Kidney (tissue), 22 donors: ENCODE measurements at places on chromosomes 1 and 21.
A peak's percentile ranks its signal among the peaks of the same experiment; 100 is the strongest.

- peak overlapping the region; percentile 98 for H3K27ac ChIP-seq
- no peaks in the 10 kb centered on the region for H3K36me3 ChIP-seq
- H3K4me1 ChIP-seq: peaks cover 4% of the 10 kb centered on the region
- peak; percentile 95 for DNase-seq
These were observed 636 bp upstream of the CAMK2N1 start for GRCh38 chr1:20486457-20487235.

DNA sequence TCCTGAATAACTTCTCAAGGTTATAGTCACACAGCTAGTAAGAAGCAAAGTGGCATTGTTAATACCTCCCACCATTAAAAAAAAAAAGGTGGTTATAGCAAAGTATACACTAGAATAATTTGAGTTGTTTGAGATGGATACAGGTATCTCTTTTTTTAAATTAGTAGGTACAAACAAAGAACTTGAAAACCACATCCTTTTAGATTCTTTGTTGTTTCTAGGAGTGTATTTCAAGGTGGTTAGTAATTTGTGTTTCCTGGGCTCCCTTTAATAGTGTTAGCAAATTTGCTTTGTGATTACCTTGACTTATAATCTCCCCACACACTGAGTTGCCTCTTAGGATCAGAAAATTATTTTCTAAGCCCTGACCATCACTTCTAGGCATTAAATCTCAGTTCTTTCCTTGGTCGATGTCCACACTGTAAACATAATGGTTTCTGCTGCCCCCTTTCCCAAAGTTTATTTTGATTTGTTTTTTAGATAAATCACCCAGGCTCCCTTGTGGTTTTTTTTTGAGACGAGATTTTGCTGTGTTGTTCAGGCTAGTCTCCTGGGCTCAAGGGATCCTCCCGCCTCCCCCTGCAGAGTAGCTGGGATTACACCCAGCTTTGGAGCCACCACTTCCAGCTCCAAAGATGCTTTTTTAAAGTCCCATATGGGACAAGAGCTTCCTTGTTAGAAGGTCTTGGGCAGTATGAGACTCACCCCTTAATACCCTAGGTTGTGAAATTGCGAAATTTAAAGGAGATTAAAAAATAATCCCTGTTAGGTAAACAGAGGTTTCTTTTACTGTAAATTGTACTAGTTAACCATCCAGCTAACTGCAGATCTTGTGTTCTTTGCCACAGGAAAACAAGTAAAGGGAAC, 6.2 kb downstream of the AKIRIN1 start:
- no peak overlapping the region for H3K4me3 ChIP-seq
- H3K4me1 ChIP-seq: peaks cover 2% of the 10 kb centered on the region
- no peak for DNase-seq
- no peaks in the 10 kb centered on the region for H3K27me3 ChIP-seq
- H3K36me3 ChIP-seq: peaks cover 14% of the 10 kb centered on the region
- H3K27ac ChIP-seq: no peak overlapping the region

GRCh38 chr1:229263254-229263653, 7.7 kb upstream of the RAB4A start:
- peaks cover 3% of the 10 kb centered on the region for H3K4me1 ChIP-seq
- H3K4me3 ChIP-seq: no peak overlapping the region
- H3K36me3 ChIP-seq: no peaks in the 10 kb centered on the region
- no peaks in the 10 kb centered on the region for H3K27me3 ChIP-seq
- no peak for DNase-seq
- no peak overlapping the region for H3K27ac ChIP-seq

DNA sequence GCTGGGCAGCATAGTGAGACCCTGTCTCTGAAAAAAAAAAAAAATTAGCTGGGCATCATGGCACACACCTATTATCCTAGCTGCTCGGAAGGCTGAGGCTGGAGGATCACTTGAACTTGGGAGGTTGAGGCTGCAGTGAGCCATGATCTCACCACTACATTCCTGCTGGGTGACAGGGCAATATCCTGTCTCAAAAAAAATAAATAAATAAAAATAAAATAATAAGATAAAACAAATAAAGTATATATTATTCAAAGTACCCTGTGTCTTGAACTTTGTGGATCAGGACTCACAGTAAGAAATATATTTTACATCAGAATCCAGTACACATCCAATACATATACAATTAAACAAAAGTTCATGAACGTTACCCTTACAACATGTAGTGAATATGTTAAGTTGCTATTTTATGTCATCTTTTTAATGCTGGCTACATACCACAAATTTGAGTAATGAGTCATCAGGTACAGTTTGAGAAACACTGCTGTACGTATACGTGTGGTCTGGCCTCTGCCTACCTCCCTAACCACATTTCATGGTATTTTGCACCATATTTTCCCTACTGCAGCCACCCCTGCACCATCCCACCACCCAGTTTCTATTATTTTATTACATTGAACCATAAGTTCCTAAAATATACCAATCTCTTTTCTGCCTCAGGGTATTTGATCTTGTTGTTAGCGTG, 4.4 kb downstream of the NME7 start:
- no peak for DNase-seq
- no peaks in the 10 kb centered on the region for H3K27me3 ChIP-seq

GRCh38 chr21:33289199-33289819, 23.1 kb downstream of the IL10RB start:
- H3K4me1 ChIP-seq: no peaks in the 10 kb centered on the region
- peaks cover 2% of the 10 kb centered on the region for H3K36me3 ChIP-seq
- no peak overlapping the region for H3K27ac ChIP-seq
- DNase-seq: no peak
- H3K27me3 ChIP-seq: no peaks in the 10 kb centered on the region
- H3K4me3 ChIP-seq: no peak overlapping the region

DNA sequence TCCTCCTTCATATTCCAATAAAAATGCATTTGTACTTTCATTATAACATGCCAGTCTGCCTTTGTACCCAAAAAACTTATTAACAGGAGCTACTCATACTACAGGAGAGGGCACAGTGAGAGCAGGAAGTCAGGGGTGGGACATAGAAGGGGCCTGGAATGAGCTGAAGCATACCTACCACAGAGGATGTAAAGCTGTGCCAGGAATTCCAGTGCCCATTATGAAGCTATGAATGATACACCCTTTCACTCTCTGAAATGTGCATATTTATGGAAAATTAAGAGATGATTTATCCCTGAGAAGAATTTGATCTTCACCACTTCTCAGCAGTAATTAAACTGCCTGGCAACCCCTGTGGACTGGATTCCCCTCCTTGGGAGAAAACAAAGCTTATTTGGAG, 65.8 kb downstream of the ATP5PO start:
- no peaks in the 10 kb centered on the region for H3K36me3 ChIP-seq
- no peak overlapping the region for H3K27ac ChIP-seq
- no peaks in the 10 kb centered on the region for H3K4me1 ChIP-seq
- H3K27me3 ChIP-seq: no peaks in the 10 kb centered on the region
- H3K4me3 ChIP-seq: no peak overlapping the region

- DNase-seq: no peak
- no peak overlapping the region for H3K4me3 ChIP-seq
- H3K27ac ChIP-seq: no peak overlapping the region
These were observed 22.8 kb downstream of the RAB7B start for GRCh38 chr1:205980237-205980870.

- DNase-seq: no peak
- no peak overlapping the region for H3K27ac ChIP-seq
- no peaks in the 10 kb centered on the region for H3K36me3 ChIP-seq
These were observed 127.1 kb upstream of the KCNJ15 start for GRCh38 chr21:38129711-38130110.

GRCh38 chr21:38337793-38338192, 81.0 kb downstream of the KCNJ15 start:
- no peak overlapping the region for H3K4me3 ChIP-seq
- no peaks in the 10 kb centered on the region for H3K27me3 ChIP-seq
- no peak overlapping the region for H3K27ac ChIP-seq

DNA sequence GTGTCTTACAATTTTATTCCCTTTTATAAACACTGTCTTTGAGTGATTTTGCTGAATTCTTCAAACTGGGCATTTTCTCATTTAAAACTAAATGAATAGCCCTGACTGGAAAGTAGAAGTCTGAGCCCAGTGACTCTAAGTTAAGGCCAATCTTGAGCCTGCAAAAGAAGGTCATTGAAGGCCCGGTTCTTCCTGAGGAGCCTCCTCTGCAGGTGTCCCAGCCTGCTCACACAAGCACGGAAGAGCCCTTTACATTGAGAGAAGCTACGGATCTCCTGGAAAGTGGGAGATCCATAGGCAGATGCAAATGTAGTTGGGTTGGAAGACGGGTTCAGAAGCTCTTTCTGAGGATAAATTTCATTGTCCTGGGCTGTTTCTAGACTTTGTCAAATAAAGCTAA, 3.9 kb downstream of the ZNF678 start:
- no peaks in the 10 kb centered on the region for H3K36me3 ChIP-seq
- no peak overlapping the region for H3K4me3 ChIP-seq
- DNase-seq: no peak
- no peaks in the 10 kb centered on the region for H3K4me1 ChIP-seq
- H3K27me3 ChIP-seq: no peaks in the 10 kb centered on the region

DNA sequence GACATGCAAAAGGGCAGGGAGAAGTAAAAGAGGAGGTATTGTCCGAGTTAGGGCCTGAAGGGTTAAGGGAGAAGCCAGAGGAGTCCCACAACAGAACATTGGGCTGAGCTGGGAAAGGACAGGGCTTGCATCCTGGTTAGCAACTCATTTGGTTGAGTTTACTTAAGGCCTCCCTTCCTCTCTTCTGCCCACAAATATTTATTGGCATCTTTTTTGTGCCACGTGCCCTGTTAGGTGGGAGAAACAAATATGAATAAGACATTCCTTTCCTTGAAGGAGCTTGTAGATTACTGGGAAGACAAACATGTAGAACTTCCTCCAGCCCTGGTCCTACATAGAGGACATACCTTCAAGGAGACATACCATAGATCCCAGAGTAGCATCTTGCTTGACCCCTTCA, 53.0 kb upstream of the PRELP start:
- peaks cover 9% of the 10 kb centered on the region for H3K4me1 ChIP-seq
- no peaks in the 10 kb centered on the region for H3K36me3 ChIP-seq
- no peak overlapping the region for H3K4me3 ChIP-seq

GRCh38 chr1:32627596-32628162, 22.7 kb downstream of the ZBTB8OS start:
- no peak overlapping the region for H3K27ac ChIP-seq
- H3K27me3 ChIP-seq: no peaks in the 10 kb centered on the region
- no peak for DNase-seq
- H3K4me3 ChIP-seq: no peak overlapping the region
- H3K4me1 ChIP-seq: no peaks in the 10 kb centered on the region
- H3K36me3 ChIP-seq: peaks cover 3% of the 10 kb centered on the region

DNA sequence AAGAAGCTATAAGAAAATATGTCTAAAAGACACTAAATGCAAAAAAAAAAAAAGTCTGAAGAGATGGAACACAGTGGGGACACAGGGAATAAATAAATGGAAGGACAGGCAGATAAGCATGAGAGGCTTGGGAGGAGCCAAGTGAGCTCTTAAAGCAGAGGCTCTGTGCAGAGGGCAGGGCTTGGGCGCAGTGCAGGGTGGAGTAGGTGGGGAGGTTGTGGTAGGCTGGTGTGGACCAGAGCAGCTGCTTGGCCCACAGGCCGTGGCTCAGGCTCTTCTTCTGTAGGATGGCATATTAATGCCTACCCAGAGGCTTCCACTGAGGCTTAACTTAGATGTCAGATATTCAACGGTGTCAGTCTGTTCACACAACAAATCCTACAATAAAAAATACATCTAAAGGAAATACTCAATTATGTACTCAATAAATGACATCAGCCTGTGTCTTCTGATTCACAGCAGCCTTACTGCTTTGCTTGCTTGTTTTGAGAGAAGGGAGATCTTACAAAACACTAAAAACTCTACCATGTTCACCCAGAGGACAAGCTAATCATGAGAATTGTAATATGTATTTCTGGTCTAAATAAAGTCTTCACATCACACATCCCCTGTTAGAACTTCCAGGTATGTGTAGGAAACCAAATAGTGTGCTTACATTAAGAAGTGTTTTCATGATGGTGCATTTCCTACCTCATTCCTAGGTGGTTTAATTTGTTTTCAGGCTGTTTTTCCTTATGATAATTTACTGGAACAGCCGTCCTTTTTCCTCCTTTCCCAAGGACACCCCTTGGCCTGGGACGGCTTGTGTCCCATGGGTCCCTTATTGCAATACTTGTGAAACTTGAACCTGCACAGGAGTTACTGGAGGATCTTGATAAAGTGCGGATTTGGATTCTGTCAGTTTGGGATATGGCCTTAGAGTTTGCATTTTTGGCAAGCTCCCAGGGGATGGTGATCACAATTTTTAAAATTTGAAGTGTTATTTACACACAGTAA, 24.9 kb downstream of the DIP2A start:
- no peaks in the 10 kb centered on the region for H3K27me3 ChIP-seq
- no peaks in the 10 kb centered on the region for H3K4me1 ChIP-seq
- H3K36me3 ChIP-seq: peaks cover 4% of the 10 kb centered on the region
- H3K4me3 ChIP-seq: no peak overlapping the region
- DNase-seq: no peak

DNA sequence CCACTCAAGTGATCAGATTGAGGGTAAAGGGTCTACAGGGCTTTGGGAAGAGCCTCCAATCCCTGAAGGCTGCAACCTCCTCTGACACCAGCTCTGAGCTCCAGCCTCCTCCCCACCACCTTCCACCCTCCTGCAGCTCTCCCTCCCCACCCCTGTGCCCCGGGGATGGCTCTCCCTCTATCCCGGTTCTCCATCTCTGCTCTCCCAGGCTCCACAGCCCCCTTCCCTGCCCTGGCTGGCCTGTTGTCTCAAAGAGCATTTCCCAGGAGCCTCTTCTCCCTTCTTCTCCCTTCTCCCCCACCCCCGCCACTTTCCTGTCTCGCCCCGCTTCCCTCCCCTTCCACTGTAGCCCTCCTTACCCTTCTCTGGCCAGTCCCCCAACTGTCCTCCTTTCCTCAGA, 1.1 kb downstream of the PLEKHA6 start:
- no peak overlapping the region for H3K27ac ChIP-seq
- no peaks in the 10 kb centered on the region for H3K27me3 ChIP-seq
- no peak overlapping the region for H3K4me3 ChIP-seq
- no peaks in the 10 kb centered on the region for H3K4me1 ChIP-seq
- H3K36me3 ChIP-seq: no peaks in the 10 kb centered on the region

DNA sequence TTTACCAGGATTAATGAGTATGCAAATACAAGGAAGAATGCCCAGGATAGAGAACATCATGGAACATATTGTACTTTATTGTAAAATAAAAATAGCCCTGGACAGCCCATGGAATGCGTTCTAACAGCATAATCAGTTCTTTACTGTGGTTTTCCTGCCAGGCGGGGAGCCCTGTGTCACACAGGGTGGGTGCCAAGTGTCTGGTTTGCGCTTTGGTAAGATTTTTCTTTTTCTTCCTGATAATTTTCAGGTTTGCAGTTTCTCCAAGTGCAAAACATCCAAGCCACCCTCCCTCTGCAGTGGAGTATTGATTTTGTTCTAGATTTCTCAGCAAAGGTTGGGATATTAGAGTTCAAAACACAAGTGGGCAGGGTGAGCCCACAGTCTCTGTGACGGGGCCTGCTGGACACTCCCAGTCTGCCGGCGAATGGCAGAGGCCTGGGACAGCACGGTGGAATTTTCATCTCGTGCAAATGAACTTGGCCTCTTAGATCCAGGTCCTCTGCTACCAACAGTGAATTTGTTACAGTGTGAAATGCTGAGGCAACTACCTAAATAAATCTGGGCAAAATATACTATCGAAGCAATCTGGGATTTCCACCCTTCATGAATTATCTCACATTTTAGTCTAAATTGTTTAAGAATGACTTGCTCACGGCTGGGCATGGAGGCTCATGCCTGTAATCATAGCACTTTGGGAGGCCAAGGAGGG, 15.6 kb upstream of the KCNJ15 start:
- no peaks in the 10 kb centered on the region for H3K36me3 ChIP-seq
- H3K4me3 ChIP-seq: no peak overlapping the region
- H3K27ac ChIP-seq: peak overlapping the region; percentile 45
- peaks cover 33% of the 10 kb centered on the region for H3K4me1 ChIP-seq
